ENCODE measurements at places on chromosomes 6 and 20. TPM values are rescaled to one million over a fixed set of nuclear protein-coding genes. Genes with fewer than 3 reads are reported as not detected.

The CLPSL2 gene
- not detected for total RNA-seq

The TINAG gene
- 0.21 TPM for total RNA-seq

The EEF1A2 gene
- 3.4 TPM for total RNA-seq

The CST4 gene
- not detected for total RNA-seq

The HDDC2 gene
- total RNA-seq, result 12.6 TPM

The EEF1E1 gene
- 58.1 TPM for total RNA-seq

The SCRT2 gene
- total RNA-seq, result not detected

The RNF8 gene
- total RNA-seq, result 27.3 TPM

The OXT gene
- not detected for total RNA-seq

GRCh38 chr20:21548390-21549035, 34.6 kb upstream of the NKX2-2 start:
- no peak for DNase-seq

DNA sequence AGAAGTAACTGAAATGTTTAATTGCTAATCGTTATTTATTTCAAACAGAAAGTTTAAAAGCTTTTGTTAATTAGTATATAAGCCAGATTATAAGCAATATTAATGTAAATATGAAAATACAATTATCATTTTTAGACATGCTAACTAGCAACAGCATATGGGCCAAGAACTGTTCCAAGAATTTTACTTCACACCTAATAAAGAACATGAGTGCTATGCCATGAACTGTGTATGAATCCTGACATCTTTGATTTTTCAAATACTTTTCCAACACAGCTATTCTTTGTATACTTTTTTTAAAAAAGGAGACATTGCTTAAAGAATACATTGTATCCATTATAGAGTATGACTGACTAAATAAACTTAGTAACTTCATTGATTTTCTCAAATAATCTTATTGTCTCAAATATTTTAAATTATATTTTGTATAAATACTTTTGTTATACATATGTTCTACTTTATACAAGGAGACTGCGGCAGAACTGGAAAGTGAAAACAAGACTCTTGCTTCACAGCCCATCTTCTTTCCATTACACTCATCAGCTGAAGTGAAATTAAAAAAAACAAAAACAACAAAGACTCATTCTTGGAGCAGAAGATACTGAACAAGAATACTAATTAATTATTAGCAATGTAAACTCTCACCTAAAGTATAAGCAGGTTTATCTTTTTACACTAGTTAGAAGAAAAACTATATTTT, 89.9 kb downstream of the EPHA7 start:
- DNase-seq, result no peak

DNA sequence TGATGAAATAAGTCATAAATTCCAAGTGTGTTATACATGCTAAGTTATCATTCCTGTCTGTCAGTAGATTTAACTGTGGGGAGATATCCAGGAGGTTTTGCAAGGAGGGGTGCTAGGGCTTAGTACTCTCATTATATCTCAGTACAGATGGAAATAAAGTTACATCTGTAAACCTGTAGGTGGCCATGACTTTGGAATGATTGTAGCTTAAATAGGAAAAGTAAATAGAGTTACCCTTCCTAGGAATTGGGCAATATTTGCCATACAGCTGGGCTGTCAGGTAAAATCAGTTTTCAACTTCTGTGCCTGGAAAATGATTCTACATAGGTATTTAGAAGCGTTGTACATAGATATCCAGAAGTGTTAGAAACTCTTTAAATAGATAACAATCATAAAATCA, 19.8 kb upstream of the TGM3 start:
- no peak for DNase-seq

- DNase-seq, result peak; percentile 17
Observed at GRCh38 chr6:136927292-136927691, 5.2 kb downstream of the SLC35D3 start.

DNA sequence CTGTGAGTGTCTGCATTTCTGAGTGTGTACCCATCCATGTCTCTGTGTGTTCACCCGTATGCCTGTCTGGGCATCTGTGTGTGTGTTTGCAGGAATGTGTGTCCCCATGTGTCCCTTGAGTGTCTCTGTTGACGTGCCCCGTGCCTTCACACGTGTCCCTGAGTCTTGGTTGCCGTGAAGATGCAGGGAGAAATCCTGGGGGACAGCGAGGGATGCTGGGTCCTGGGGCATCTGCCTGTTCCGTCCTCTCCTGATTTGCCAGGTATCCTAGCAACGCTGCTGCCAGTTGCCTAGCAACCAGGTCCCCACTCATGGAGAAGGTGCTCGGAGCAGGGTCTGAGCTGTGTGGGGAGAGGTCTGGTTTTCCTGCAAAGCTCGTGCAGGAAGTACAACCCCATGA, 6.0 kb upstream of the LKAAEAR1 start:
- DNase-seq, result no peak

GRCh38 chr20:4708036-4708435, 13.7 kb upstream of the PRND start:
- DNase-seq, result no peak

GRCh38 chr6:41427642-41428335, 92.4 kb downstream of the NCR2 start:
- no peak for DNase-seq

GRCh38 chr6:16088409-16088808, 40.5 kb upstream of the MYLIP start:
- DNase-seq, result no peak

Data from endothelial cell of umbilical vein (primary cell).